Activated T-helper 1 cell treated with anti-CD3 and anti-CD28 coated beads, Interleukin-2, amount 50 U/mL, for 16 hours (primary cell): ENCODE measurements at places on chromosomes 2 and 18.

DNA sequence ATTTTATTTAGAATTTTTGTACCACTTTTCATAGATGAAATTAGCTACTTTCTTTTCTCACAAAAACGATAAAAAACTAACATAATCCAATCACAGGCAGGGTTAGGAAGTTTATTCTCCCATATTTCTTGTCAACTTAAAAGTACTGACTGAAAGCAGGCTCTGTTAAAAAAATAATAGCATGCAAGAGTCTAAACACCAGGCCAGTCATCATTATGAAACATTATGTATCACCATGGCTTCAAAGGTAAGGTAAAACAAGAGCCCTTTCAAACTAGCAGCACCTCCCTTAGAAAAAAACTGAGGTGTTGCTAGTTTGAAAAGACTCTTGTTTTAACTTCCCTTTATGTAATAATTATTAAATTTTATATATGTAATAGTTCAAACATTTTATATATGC lies 848.0 kb downstream of the RNF144A start:
- no peak for DNase-seq

GRCh38 chr2:25279091-25279651 lies 62.6 kb downstream of the DNMT3A start:
- no peak for DNase-seq

- no peak for DNase-seq
Measured at GRCh38 chr2:164599954-164600589, 21.2 kb downstream of the GRB14 start.

DNA sequence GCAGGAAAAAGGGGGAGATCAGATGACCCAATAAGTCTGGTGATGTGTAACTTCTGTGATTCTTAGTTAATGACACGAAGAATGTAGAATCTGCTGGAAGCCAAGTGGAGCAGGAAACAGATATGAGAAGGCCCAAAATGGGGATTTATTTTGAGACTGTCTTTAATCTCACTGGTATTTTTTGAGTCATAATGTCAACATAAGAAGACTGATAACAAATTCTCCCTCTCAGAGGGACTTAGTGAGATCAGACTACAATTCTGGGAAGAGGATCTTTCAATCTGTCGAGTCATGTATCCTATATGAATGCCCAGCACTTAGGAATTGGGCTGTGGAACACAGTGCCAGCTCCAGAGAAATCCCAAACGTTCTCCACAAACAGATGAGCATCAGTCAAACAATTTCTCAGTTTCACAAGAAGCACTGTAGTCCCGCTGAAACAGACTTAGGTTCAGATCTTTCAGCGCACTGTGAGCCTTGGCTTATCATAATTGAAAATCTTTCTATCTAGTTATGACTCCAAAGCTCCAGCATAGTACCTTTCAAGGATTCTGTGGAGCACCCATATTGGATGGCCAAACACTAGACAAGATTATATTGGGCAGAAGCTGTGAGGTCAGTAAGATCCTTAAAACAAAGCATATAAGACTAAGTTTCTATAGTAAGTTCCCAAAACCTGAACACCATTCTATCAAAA lies 738.2 kb downstream of the LRP1B start:
- DNase-seq = no peak

GRCh38 chr2:44537264-44537663 lies 175.5 kb downstream of the CAMKMT start:
- no peak for DNase-seq

DNA sequence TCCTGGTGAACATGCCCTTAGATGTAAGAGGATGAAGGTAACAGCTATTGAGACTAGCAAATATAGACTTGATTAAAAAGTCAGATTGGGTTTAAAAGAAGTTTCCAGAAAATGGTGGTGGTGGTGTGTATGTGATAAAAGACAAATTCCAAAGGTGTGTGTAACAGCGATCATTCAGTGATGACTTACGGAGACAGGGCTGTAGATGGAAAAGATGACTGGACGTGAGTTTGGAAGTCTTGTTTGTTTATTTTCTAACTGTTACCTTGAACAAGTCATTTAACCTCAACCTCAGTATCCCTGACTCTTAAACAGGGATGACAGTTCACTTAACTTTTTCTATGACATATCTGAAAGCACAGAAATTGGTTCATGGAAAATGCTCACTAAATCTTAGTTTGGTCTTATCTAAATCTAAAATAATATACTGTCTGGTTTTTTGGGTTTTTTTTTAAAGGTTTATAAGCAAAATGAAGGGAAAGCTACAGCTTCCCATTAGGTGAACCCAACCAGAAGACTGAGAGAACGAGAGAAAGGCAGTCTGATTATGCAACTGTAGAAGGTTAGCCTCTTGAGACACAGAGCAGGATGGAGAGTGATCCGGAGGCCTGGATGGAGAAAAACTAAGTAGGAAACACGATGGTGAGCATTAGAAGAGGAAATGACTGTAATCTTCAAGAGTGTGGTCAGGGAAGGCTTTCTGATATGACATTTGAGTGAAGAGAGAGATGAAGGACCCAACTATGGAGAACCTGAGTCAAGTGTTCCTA lies 71.9 kb downstream of the TCF4 start:
- no peak for DNase-seq

- peak; percentile 30 for DNase-seq
Measured at GRCh38 chr2:134207589-134208209, 46.2 kb upstream of the MGAT5 start.

DNA sequence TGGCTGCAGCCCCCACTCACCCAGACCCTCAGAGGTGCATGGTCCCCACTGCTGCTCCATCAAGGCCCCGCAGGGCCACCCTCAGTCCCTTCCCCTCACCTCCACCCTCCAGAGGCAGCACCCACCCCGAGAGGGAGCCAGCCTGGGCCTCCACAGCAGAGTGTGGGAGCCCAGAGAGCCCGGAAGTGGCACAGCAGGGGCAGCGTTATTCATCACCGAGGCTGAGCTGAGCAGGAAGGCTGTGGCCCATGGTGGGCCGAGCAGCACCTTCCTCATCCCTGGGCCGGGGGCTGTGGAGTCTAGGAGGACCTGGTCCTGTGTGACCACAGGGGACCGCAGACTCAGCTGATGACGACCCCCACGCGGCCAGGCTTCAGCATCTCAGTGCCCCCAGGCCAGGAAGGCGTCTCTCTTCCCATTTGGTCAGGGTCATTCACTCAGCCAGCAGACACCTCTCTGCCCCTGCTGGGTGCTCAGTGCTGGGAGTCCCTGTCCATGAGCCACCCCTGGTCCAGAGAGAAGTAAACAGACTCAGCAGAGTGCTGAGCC lies 258.1 kb downstream of the ATAD2B start:
- DNase-seq = no peak

- no peak for DNase-seq
Measured at GRCh38 chr18:13003466-13003896, 12.3 kb downstream of the CEP192 start.

DNA sequence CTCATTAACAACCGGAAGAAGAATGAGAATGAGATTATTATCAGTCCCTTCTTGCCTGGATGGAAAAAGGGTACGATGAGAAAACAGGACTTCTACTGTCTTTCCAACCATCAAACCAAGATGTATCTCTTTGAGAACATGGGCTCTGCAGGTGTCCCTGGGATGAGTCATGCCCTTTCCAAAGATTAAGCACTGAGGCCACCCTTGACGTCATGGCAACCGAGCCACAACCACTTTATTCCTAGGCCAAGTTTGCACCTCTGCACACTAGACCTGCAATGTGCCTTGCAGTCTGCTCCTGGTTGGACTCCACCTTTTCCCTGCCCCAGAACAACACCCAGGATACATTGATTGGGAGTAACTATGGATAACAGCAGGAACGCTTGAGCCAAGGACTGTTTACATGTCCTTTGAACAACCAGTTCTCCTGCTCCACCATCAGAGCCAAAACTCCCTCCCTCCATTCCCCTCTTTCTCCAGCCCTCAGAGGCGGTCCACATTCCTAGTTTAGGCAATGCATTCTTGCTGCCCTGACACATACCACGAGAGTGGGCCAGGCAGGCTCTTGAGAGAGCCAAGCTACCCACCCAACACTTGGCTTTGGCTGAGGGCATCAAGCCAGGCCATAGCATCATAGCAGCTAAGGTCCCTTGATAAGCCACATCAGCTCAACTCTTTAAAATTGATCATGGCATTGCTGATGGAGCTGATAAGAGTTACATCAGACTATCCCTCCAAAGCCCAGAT lies 310.7 kb downstream of the TNS1 start:
- DNase-seq = no peak

- DNase-seq = no peak
Measured at GRCh38 chr2:241849616-241850543, 8.8 kb downstream of the PDCD1 start.

DNA sequence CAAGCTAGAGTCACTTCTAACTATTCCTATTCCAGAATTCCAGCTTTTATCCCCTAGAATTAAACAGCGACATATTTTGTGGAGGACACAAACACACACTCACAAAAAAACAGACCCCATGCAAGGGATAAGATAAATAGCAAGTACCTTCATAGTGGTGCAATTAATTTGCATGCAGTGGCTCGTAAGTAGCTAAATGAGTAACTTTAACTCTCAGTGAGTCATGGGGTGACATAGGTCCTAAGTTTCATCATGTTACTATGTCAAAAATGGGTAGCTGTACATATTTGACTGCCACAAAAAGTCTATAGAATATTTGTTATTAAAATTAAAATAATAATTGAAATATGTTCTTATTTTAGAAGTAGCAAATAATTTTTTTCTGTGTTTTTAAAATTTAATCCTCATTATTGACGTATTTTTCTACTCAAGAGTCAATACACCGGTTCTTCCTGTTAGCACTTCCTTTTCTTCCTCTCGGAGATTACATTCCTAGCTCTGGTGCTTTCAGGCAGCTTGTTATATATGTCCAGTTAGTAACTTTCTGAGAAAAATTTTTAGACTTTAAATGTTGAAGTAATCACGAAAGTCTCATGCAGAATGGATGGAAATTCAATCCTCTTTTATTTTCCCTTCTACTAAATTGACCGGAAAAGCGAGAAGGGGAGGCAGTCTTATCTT lies 247.0 kb downstream of the KCNH7 start:
- no peak for DNase-seq

DNA sequence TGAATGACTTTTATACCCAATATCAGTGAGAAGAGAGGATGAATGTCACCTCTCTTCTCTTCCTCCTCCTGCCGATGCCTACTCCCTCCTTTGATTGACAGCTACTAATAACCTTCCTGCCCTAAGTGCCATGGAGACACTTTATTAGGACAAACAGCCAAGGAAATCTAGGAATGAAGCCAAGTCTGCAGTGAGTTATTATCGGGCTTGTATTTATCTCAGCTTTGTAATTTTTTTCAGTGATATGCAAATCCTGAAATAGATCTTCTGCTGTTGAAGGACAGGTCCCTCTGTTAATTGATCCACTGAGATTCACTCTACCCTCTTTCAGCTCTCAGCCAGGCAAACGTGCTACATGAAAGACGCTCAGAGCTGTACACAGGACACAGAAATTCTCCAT lies 686.7 kb downstream of the TMEM182 start:
- DNase-seq = no peak
